Activated CD4-positive, alpha-beta T cell treated with anti-CD3 and anti-CD28 coated beads, Interleukin-2, amount 10 ng/mL, durations not matched to agents 24 days and 14 days (primary cell): ENCODE measurements at places on chromosomes 2 and 18. TPM values are rescaled to one million over a fixed set of nuclear protein-coding genes. Genes with fewer than 3 reads are reported as not detected.

DNA sequence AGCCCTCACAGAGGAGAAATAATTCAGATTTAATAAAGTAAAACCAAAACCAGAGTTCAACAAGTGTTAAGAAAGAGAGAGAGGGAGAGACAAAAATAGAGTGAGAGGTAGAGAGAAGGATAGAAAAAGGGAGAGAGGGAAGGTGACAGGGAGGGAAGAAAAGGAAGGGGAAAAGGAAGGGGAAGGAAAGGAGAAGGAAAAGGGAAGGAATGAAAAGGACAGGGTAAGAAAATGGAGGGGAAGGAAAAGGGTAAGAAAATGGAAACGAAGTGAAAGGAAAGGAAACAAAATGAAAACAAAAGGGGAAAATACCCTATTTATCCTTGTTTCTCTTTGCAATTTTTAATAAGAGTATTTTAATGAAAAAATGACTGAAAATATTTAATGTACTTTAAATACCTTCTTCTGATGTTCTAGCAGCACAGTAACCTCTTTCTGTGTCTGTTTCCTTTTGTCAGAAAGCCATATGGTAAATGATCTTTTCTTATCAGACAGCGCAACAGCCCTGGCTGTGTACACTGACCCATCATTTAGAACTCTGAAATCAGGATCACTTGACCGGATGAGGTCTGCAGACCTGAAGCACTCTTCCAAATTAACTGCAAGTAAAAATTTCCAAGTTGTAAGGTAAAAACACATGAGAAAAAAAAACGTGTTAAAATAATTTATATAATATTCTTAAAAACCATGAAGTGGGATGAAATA lies 11.8 kb downstream of the DSC3 start:
- no peak for DNase-seq

GRCh38 chr18:33576999-33577646 lies 896 bp upstream of the ASXL3 start:
- DNase-seq = no peak

Gene SAG
- not detected in 2 replicates for total RNA-seq

Gene AGXT
- total RNA-seq = not detected in 2 replicates

DNA sequence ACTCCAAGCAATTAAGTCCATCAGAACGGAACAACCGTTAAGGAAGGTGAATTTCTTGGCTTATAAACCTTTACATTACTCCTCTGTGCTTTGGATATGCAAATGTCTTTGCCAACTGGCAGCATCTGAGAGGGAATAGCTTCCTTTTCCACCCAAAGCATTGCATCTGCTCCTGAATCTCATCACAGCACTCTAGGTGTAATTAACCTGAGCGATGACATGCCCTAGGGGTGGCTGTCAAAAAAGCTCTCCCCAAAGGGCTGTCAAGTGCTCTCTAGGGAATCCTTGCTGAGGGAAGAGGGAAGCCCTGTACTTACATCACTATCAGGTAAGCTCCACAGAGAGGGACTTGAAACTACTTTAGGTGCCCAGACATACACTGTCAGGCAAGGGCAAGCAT lies 5.5 kb upstream of the SMARCAL1 start:
- DNase-seq = no peak

DNA sequence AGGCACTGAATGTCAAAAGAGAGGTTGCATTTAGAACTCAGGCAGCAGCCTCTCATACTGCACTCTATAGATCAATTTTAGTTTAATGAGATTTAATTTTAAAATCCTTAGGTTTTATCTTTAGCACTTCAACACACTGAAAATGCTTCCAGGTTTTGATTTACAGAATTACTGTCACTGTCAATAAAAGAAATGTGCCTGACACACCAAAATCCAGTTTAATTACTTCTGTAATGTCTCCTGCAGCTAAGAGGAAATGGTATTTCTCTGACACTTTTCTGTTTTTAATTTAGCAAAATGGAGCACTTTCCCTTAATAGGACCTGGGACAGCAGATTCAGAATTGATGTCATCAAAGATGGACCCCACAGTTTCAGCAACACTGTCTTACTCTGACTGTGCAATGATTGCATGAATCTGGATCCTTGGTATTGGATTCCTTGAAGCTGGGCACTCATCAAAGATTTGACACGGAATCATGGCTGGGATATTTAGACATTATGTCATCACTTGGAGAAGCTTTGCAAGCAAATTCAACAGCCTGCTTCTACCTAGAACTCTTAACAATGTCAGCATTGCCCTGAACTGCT lies 576.5 kb downstream of the NRXN1 start:
- DNase-seq = no peak

DNA sequence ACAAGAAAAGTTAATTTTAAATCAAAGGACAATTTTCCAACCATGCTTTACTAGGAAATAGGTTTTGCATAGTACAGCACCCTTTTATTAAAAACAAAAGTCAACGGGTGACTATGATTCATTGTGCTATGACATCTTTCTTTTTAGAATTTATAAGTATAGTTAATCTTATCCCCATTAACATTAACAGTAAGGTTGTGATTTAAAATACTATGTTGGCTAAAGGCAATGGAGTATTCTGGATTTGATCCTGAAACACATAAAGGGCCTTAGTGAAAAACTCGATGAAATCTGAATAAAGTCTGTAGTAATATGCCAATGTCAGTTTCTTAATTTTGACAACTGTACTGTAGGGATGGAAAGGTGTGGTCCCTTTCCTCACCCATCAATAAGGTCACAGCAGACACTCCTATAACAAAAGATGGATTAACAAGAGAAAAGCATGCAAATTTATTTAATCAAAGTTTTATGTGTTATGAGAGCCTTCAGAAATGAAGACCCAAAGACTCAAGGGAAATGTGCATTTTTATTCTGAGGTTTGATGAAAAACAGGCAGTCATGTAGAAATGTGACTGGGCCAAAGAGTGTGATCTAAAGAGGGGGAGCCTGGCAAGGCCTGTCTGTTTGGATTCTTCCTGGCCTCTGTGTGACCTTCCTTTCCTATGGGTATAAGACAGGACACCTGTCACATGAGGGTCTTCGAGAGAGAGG lies 731.4 kb downstream of the TSN start:
- DNase-seq = no peak

DNA sequence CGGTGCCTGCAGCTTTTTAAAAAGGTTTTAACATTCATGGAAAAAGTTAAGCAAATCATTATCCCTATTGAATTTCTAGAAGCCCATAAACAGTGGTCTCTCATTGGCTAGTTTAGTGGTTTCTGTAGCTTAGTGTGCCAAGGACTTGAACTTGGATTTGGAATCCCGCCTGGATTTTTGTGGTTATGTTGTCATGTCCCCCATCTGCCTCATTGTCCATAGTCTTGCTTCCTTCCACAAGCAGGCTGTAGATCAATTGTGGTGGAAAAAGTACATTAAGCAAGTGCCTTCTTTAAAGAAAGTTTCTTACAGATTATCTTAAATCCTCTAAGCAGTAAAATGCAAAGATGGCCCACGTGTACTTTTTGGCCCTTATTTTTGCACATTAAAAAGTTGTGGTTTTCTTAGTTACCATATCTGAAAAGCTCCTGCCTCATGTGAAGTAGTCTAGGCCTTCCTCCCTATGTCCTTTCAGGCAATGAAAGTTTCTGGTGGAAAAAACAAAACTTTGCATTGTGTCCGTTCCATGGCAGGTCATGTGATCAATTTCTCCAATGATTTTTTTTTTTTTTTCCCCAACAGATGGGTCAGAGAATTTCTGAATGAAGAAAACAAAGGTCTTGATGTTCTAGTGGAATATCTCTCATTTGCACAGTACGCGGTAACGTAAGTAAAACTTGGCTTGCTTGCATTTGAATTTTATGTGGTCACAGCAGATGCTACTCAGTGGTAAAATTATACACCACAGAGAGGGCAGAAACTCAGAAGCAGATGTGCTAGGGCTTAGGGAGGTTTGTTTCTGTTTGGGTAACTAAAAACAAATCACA lies 158.9 kb downstream of the PRPF40A start:
- DNase-seq = no peak

GRCh38 chr2:70002241-70002899 lies 40.9 kb upstream of the ASPRV1 start:
- no peak for DNase-seq

- DNase-seq = no peak
Observed at GRCh38 chr2:150605664-150606063, 118.2 kb upstream of the RND3 start.

Gene EGR4
- 1.2 and 1.5 TPM in 2 replicates for total RNA-seq

Gene GALNT5
- not detected in 2 replicates for total RNA-seq
